Aorta (tissue), 5 donors: ENCODE measurements at places on chromosomes 2 and 18. TPM values are rescaled to one million over a fixed set of nuclear protein-coding genes. Genes with fewer than 3 reads are reported as not detected.

- peak; percentile 65 for DNase-seq
These were observed 69.5 kb upstream of the PSMD14 start for GRCh38 chr2:161238560-161239325.

VWC2L gene
- not detected for total RNA-seq

DNA sequence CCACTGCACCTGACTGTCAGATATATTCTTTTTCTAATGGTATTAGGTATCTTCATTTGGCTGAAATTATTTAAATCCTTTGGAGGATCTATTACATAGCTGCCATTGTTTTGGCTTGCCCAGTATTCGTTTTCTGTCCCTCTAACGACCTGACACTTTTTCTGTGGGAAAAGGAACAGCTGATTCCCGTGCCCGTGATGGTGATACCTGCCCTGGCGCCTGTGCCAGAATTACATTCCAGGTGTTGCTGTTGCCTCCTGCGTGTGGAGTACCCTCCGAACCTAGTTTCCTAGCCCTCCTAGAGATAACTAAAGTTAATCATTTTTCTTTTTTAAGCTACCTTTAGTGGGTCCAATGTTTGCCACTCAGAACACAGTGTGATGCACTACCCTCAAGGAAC is 14.0 kb downstream of the HOXD1 start:
- no peak overlapping the region for H3K27ac ChIP-seq
- DNase-seq = no peak
- no peak overlapping the region for H3K4me3 ChIP-seq
- peaks cover 1% of the 10 kb centered on the region for H3K27me3 ChIP-seq
- H3K36me3 ChIP-seq = no peaks in the 10 kb centered on the region

GRCh38 chr2:218880859-218881594 is 375 bp downstream of the WNT10A start:
- H3K27me3 ChIP-seq = no peaks in the 10 kb centered on the region
- H3K27ac ChIP-seq = no peak overlapping the region
- no peaks in the 10 kb centered on the region for H3K4me1 ChIP-seq
- H3K4me3 ChIP-seq = no peak overlapping the region
- peak; percentile 37 for DNase-seq

DNA sequence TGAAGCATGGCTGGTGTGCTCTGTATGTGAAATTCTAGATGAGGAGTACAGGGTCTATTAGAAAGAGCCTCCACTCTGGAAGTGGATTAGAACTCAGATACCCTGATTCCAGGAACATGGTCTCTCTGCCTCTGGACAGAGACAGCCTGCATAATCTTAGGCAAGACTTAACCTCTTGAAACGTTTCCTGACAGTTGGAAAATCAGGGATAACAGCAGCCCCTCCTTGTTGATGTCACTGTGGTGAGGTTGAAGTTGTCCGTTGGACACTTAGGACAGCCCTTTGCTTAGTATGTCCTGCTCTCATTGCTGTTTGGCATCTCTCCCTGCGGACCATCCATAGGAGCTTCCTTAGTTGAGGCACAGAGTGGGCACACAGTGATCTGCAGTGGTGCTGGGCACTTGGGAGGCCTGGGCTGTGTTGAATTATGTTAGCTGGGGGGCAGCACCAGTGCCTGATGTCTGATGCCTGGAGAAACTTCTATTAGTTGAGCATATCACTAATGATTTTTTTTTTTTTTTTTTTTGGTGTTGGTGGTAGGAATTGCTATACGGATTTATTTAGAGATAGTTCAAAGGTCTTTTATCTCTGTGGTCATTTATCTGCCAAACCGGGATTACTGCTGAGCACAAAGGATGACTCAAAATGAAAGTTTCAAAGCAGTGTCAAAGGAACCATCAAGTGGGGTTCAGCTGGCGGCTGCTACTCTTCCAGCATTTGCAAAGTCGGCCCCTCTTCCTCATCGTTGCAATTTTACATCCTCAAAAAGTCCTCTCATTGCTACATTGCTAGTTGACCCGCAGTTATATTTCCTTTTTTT is 28.8 kb downstream of the SETBP1 start:
- no peak overlapping the region for H3K4me3 ChIP-seq
- no peak overlapping the region for H3K27ac ChIP-seq
- H3K27me3 ChIP-seq = no peaks in the 10 kb centered on the region
- peaks cover 2% of the 10 kb centered on the region for H3K36me3 ChIP-seq
- no peak for DNase-seq

ERFE gene
- 0.96 TPM for total RNA-seq

DNA sequence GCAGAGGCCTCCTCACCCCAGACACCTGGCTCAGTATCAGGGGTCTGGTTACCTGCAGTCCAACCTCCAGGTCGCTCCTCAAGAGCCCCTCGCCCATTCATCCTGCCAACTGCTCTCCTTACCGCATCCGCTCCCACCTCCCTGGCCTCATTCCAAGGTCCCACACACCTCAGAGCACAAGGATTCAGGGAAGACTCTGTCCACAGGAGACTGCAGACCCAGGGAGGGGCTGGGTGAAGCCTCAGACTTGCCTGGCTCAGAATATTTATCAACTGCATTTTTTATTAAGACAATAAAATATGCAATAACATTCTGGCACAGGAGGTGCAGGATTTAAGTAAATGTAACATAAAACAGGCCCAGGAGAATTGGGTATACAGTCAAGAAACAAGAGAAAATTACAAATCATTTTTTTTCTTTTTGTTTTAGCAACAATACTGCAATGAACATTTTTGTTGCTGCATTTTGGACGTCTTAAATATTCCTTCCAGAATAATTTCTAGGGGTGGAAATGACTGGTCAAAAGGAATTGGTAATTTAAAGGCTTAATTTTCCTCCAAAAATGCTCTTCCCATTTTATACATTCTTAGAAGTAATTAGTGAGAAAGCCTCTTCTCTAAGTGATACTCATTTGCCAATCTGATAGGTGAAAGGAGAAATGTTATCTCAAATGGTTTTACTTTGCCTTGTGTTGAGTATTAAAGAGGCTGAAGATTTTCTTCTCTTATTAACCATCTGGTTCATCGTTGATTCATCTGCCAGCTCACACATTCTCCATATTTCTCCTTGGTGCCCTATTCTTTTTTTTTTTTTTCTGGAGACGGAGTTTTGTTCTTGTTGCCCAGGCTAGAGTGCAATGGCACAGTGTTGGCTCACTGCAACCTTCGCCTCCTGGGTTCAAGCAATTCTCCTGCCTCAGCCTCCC is 42.5 kb downstream of the TEX44 start:
- H3K27me3 ChIP-seq = no peaks in the 10 kb centered on the region
- H3K27ac ChIP-seq = no peak overlapping the region
- no peak overlapping the region for H3K4me3 ChIP-seq
- DNase-seq = no peak
- no peaks in the 10 kb centered on the region for H3K4me1 ChIP-seq

GRCh38 chr2:3129867-3130266 is 247.8 kb downstream of the EIPR1 start:
- H3K36me3 ChIP-seq = no peaks in the 10 kb centered on the region
- H3K4me3 ChIP-seq = no peak overlapping the region
- H3K27me3 ChIP-seq = no peaks in the 10 kb centered on the region
- DNase-seq = no peak
- no peaks in the 10 kb centered on the region for H3K4me1 ChIP-seq

NAB1 gene
- 49.5 TPM for total RNA-seq

DNA sequence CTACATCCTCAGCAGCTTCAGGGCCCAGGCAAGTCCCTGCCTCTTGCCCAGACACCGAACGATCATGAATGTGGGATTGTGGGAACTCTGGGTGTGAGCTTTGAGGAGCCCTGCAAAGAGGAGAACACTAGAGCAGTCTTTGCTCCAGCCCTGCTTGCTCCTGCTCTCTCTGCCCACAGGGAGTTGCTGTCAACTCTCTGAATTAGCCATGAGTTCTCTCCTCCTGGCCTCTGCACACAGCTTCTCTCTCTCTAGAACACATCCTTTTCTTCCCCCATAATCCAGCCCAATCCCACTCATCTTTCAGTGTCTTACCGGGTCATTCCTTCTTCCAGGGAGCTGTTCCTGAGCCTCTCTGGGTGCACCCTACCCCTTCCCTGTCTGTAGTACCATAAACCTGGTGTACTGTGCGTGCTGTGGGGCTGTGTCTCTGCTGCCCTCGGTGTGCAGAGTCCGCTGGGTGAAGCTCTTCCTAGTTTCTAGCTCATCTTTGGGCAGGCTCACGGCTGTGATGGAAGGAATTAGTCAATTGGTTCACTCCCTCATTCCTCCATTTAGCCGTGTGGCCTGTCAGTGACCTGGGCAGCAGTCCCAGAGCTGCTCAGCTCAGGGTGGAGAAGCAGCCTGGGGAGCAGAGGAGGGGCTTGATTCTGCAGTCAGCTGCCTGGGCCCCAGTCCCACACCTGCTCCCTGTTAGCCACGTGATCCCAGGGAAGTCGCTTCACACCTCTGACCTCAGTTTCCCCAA is 132.9 kb upstream of the HDAC4 start:
- no peaks in the 10 kb centered on the region for H3K4me1 ChIP-seq
- H3K27me3 ChIP-seq = no peaks in the 10 kb centered on the region
- H3K36me3 ChIP-seq = no peaks in the 10 kb centered on the region
- H3K4me3 ChIP-seq = no peak overlapping the region
- peak; percentile 71 for DNase-seq

DNA sequence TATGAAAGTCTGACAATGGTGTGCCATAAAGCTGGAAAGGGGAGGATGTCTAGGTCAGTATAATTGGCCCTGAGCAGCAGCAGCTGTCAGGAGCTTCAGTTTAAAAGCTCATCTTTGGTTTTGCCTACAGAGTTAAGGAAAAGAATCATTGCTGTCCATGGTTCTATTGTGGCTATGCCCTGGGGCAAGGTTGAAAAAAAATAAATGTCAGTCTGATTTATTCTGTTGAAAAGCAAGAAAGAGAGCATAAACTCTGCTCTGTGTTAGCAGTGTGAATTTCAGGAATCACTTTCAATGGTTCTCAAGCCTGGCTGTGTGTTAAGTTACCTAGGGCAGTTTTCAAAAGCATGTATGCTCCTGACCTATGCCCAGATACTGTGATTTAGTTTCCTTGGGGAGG is 446.7 kb downstream of the SETBP1 start:
- no peak overlapping the region for H3K27ac ChIP-seq
- no peak for DNase-seq
- H3K27me3 ChIP-seq = no peaks in the 10 kb centered on the region
- H3K4me3 ChIP-seq = no peak overlapping the region

- no peak overlapping the region for H3K27ac ChIP-seq
- H3K4me3 ChIP-seq = no peak overlapping the region
- H3K4me1 ChIP-seq = no peaks in the 10 kb centered on the region
- H3K27me3 ChIP-seq = no peaks in the 10 kb centered on the region
These were observed 37.0 kb upstream of the GRHL1 start for GRCh38 chr2:9914384-9915065.

- DNase-seq = no peak
- H3K4me3 ChIP-seq = no peak overlapping the region
- no peaks in the 10 kb centered on the region for H3K27me3 ChIP-seq
- no peaks in the 10 kb centered on the region for H3K4me1 ChIP-seq
These were observed 135.6 kb upstream of the KYNU start for GRCh38 chr2:142741764-142742269.

DNA sequence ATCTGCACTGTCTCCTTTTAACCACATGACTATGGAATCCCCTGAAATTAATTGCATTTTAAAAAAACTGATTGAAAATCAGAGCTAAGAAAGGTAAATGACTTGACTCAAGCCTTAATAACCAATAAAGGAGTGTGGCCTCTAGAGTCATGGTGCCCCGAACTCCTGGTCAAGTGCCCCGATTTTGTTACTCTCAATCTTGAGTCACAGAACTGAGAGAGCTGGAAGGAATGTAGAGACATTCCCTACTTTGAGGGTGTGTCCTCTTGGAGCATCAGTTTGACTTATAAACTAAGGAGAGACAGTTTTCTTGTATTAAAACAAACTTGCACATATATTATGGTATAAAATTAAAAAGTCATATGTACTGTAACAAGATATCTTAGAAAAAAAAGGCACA is 2.4 kb downstream of the WDR43 start:
- DNase-seq = no peak
- no peaks in the 10 kb centered on the region for H3K4me1 ChIP-seq
- H3K36me3 ChIP-seq = no peaks in the 10 kb centered on the region
- no peak overlapping the region for H3K4me3 ChIP-seq
